ENCODE measurements at places on chromosomes 13 and 19. TPM values are rescaled to one million over a fixed set of nuclear protein-coding genes. Genes with fewer than 3 reads are reported as not detected.

DNA sequence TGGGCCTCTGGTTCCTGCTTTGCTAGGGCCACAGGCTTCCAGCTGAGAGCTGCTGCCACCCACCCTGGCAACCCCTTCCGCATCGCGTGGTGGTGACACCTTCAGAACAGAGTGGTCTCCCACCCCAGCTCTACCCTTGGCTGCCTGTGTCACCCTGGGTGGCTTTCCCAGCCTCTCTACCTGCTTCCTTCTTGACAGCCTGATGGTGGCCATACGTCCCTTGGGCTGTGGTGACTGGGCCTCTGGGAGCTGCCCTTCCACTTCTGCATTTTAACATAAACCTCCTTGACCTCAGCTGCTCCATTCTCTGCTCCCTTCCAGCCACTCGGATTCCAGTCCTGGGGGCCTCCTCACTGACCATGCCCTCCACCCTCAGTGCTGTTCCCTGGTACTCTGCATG, 17.0 kb downstream of the PAK4 start:
- DNase-seq: no peak

Gene A1BG
- total RNA-seq: 10.0 TPM

Gene MUC16
- total RNA-seq: under 0.01 TPM

- DNase-seq: no peak
Observed at GRCh38 chr13:32589471-32589870, 3.2 kb downstream of the PDS5B start.

DNA sequence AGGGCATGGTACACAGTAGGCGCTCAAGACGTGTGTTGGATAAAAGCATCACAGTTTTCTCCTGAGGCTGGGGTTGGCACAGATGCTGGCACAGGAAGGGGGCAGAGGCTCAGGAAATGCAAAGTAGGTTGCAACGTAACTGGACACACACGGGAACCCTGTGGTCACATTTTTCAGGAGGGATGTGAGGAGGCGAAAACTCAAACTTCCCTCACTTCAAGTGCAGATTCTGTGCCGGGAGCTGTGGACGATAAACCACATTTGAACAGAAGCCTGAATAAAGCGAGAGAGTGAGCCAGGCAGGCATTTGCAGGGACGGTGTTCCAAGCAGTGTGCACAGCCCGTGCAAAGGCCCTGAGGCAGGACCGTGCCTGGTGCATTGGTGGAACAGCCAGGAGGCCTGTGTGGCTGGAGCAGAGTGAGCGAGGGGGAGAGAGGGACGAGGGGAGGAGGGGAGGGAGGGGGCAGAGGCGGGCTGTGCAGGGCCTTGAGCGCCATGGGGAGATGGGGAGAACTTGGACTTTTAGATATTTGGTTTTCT, 40.3 kb downstream of the NFIC start:
- DNase-seq: no peak

GRCh38 chr13:50365408-50366391, 350.5 kb downstream of the KCNRG start:
- DNase-seq: no peak

GRCh38 chr19:12676928-12677327, 4.8 kb downstream of the DHPS start:
- no peak for DNase-seq

DNA sequence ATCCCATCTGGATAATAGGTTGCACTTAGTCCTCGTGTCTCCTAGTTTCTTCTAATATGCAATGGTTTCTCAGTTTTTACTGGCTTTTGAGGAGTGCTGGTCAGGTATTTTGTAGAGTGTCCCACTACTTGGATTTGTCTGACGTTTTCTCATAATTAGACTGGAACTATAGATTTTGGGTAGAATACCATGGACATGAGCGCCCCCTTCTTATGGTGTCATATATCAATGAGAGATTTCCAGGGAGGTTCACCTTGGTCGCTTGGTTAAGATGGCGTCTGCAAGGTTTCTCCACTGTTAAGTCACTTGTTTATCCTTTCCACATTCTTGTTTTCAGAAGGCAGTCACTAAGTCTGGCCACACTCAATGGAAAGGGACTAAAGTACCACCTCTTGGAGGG, 6.7 kb downstream of the SOHLH2 start:
- DNase-seq: no peak

Gene PEAK3
- under 0.01 TPM for total RNA-seq

Gene KLK3
- under 0.01 TPM for total RNA-seq

Gene TUBA3C
- total RNA-seq: not detected

GRCh38 chr19:410243-410781, 1.4 kb upstream of the C2CD4C start:
- no peak for DNase-seq

- DNase-seq: no peak
Observed at GRCh38 chr13:104372095-104372655, 1306.0 kb upstream of the SLC10A2 start.

Gene MICU2
- total RNA-seq: 53.6 TPM

DNA sequence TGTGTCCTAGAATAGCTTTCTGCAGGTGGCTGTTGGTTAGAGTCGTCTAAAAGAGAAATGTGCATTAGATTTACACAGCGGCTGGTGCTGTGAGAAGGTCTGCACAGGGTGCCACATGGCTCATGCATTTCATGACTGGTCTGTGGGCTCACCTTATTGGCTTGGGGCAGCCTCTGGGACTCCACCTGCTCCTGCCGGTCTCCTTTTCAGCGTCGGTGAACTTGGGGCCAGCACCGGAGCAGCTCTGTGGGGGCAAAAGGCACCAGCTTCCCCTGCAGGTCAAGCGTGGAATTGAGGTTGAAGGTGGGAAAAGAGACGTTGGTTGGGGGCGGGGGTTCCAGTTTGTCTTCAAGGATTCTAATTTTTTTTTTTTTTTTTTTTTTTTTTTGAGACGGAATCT, 3.1 kb upstream of the PNMA8C start:
- peak; percentile 35 for DNase-seq

Gene ZNF577
- total RNA-seq: 8.6 TPM

Gene NLRP4
- total RNA-seq: not detected

- DNase-seq: no peak
Observed at GRCh38 chr13:99610702-99611289, 109.5 kb downstream of the TM9SF2 start.

Gene INSR
- total RNA-seq: 52.8 TPM

Data from hematopoietic multipotent progenitor cell (in vitro differentiated cells).